ENCODE measurements at places on chromosomes 7 and 10.

DNA sequence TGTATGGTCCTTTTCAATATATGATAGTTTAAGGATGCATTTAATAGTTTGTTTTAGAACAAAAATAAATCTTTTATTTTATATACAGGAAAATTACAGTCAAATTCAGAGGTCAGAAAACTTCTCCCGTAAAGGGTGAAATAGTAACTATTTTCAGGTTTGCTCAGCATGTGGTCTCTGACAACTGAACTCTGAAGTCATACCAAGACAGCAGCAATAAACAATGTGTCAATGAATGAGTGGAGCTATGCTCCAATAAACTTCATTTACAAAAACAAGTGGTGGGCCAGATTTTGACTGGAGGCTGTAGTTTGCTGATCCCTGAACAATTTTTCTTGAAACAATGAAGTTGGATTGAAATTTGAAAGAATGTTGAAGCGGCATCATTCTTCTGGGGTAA is 123.6 kb downstream of the ZNF248 start:
- H3K4me1 ChIP-seq: no peaks in the 10 kb centered on the region
- no peak overlapping the region for H3K27ac ChIP-seq
- DNase-seq: no peak

GRCh38 chr7:27532314-27532713 is 130.4 kb downstream of the HIBADH start:
- H3K27me3 ChIP-seq: no peaks in the 10 kb centered on the region
- peaks cover 6% of the 10 kb centered on the region for H3K36me3 ChIP-seq
- H3K27ac ChIP-seq: no peak overlapping the region
- no peak for DNase-seq

DNA sequence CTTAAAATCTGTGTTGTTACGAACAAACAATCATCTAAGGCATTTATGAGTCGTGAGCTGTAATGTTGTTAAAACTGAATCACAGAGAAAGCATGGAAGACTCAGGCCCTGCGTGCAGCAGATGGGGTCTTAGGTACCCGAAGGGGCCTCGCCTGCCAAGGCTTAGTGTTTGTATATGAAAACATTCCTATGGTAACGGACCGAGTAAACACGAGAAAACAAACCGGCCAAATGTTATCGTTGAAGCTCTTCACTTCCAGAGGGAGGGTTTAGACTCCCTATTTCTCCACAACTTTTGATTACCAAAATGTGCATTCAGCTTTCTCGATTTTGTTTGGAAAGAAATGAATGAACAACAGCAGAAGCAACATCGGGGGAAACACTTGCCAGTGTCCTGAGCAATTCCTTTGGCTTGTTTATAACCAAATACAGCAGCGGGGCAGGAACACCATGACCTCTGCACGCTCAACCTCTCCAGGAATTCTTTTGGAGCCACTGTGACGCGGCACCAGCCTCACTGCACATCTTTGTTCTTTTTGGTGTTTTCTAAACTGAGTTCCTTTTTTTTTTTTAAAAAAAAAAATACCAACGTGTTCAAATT is 121.6 kb upstream of the KLF6 start:
- no peak overlapping the region for H3K4me3 ChIP-seq
- no peak overlapping the region for H3K27ac ChIP-seq
- no peak for DNase-seq

- no peaks in the 10 kb centered on the region for H3K36me3 ChIP-seq
- no peaks in the 10 kb centered on the region for H3K27me3 ChIP-seq
- H3K27ac ChIP-seq: peak overlapping the region; percentile 17
- DNase-seq: no peak
- H3K4me1 ChIP-seq: peaks cover 45% of the 10 kb centered on the region
Observed at GRCh38 chr7:29208410-29209250, 14.1 kb downstream of the CHN2 start.

DNA sequence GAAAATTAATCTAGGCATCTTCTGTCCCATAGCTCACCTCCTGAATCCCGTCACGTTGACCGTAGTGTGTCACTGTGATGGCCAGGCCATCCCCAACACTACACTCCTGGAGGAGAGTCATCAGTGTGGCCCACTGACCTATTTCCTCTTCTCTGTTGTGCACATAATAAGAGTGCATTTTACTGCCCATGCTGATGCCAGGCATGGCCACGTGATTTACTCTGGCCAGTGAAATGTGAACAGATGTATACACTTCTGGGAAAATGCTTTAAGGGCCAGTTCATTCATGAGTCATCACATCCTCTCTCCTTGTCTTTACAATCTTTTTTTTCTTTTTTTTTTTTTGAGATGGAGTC is 101.9 kb upstream of the PIP4K2A start:
- no peak overlapping the region for H3K4me3 ChIP-seq
- no peaks in the 10 kb centered on the region for H3K36me3 ChIP-seq
- DNase-seq: no peak
- H3K27ac ChIP-seq: no peak overlapping the region
- H3K4me1 ChIP-seq: peaks cover 3% of the 10 kb centered on the region

- no peak overlapping the region for H3K4me3 ChIP-seq
- no peak overlapping the region for H3K27ac ChIP-seq
- H3K4me1 ChIP-seq: no peaks in the 10 kb centered on the region
- peaks cover 4% of the 10 kb centered on the region for H3K36me3 ChIP-seq
- no peaks in the 10 kb centered on the region for H3K27me3 ChIP-seq
Observed at GRCh38 chr10:45483002-45483401, 109.0 kb downstream of the ALOX5 start.

GRCh38 chr7:92161271-92161670 is 17.7 kb downstream of the LRRD1 start:
- no peaks in the 10 kb centered on the region for H3K4me1 ChIP-seq
- no peak overlapping the region for H3K27ac ChIP-seq
- DNase-seq: no peak
- H3K4me3 ChIP-seq: no peak overlapping the region
- no peaks in the 10 kb centered on the region for H3K36me3 ChIP-seq

- no peak overlapping the region for H3K4me3 ChIP-seq
- no peak for DNase-seq
- H3K4me1 ChIP-seq: no peaks in the 10 kb centered on the region
- no peaks in the 10 kb centered on the region for H3K27me3 ChIP-seq
- no peaks in the 10 kb centered on the region for H3K36me3 ChIP-seq
Observed at GRCh38 chr10:51620131-51620530, 79.3 kb downstream of the CSTF2T start.

DNA sequence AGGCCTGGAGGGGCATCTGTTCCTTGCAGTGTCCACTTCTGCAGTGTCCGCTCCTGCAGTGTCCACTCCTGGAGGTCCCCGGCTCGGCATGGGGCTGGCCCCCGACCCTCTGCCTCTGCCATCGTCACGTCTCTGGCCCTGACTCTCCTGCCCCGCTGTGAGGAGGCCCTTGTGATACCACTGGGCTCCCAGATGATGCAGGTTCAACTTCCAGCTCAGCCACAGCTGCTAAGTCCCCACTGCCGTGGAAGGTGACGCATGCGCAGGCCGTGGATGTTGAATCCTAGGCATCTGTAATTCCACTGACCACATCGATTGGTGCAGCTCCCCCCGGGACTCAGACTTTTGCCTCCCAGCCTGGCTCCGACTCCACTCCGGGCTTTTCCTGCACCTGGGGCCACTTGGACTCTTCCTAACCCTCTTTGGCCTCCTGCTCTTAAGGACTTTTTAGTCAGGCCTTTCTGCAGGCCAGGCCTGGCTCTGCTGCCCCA is 95.1 kb downstream of the GLRX3 start:
- no peaks in the 10 kb centered on the region for H3K27me3 ChIP-seq
- no peak overlapping the region for H3K4me3 ChIP-seq
- H3K27ac ChIP-seq: no peak overlapping the region

DNA sequence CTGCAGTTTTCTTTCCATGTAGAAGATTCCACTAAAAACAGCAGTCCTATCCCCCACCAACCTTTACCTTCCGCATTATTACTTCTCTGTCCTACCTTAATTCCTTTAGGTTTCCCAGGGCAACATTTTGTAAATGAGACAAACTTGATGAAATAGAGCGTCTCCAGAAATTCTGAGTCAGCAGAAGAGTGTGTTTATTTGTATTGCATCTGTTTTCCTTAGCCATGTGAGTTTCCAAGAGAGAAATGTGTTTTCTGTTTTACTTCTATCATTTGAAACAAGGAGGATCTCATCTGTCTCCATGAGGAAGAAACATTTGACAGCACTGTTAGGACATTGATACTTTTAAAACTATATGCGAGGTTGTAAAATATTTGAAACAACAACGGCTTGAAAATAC is 244.2 kb upstream of the PLXDC2 start:
- H3K27me3 ChIP-seq: no peaks in the 10 kb centered on the region
- H3K4me1 ChIP-seq: no peaks in the 10 kb centered on the region
- no peak overlapping the region for H3K4me3 ChIP-seq
- DNase-seq: no peak
- H3K36me3 ChIP-seq: no peaks in the 10 kb centered on the region

DNA sequence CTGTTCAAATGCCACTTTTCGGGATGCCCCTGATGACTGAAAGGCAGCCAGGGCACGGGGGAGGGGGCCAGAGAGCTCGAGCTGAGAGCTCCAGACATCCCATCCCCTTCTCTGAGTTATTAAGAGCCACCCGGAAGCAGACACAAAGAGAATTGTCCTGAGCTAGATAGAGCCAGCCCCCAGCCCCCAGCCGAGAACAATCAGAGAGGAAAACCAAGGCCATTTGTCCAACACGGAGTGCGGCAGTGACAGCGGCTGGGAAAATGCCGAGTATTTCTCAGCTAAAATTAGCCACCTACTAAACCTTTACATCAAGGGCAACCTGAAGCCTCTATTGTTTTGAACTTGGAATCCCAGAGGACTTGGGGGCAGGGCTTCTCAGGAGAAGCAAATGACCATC is 51.0 kb downstream of the UNC5B start:
- no peak overlapping the region for H3K27ac ChIP-seq
- H3K27me3 ChIP-seq: no peaks in the 10 kb centered on the region
- no peaks in the 10 kb centered on the region for H3K4me1 ChIP-seq
- H3K4me3 ChIP-seq: no peak overlapping the region
- H3K36me3 ChIP-seq: no peaks in the 10 kb centered on the region

DNA sequence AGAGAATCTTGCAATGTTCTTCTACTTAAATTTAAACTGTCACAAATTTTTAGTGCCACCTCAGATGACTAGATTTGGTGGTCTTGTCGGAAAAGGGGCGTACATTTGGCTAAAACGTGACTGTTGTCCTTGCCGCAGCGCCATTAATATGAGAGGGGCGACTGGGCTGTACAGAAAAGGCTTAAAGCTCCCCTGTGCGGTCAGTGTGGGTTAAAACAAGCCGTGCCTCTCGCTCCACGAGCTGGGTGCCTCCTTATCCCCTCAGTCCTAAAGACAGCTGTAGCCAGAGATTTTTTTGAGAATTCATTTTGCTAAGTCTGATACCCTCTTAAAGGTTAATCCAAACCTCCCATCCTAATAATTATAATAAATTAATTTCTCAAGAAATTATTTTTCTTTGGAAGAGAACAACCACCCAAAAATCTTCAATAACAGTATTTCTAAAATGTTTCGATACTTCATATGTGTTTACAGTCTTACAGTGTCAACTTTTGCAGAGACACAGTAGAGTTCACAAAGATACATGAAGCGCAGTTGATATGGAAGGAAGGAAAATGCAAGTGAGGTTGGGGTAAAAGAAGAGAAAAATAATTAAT is 68.6 kb downstream of the C7orf25 start:
- no peak overlapping the region for H3K27ac ChIP-seq
- DNase-seq: no peak
- no peaks in the 10 kb centered on the region for H3K36me3 ChIP-seq
- H3K27me3 ChIP-seq: peaks cover 38% of the 10 kb centered on the region
- H3K4me3 ChIP-seq: no peak overlapping the region
- H3K4me1 ChIP-seq: no peaks in the 10 kb centered on the region

DNA sequence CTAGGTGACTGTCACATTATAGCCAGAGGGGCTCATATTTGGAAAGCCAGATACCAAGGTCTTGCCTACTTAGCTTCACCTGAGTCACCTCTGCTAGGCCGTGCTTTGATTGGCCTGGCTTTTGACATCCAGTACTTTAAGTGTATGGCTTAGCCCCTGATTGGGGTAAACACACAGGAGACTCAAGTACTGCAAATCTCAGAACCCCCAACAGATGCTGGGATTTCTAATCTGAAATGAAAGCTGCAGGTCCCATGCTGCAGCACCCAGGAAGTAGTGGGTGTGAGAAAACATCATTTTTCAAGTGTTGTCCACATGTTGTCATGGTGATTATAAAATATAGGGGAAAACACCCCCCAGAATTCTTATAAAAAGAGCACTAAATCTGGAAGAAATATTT is 76.2 kb downstream of the WIPF3 start:
- DNase-seq: no peak
- H3K27ac ChIP-seq: no peak overlapping the region
- no peak overlapping the region for H3K4me3 ChIP-seq
- H3K36me3 ChIP-seq: no peaks in the 10 kb centered on the region
- H3K27me3 ChIP-seq: peaks cover 56% of the 10 kb centered on the region

GRCh38 chr7:28725045-28725642 is 233.0 kb downstream of the TRIL start:
- H3K36me3 ChIP-seq: no peaks in the 10 kb centered on the region
- H3K4me1 ChIP-seq: no peaks in the 10 kb centered on the region
- peaks cover 4% of the 10 kb centered on the region for H3K27me3 ChIP-seq
- H3K27ac ChIP-seq: no peak overlapping the region

GRCh38 chr10:78651287-78651686 is 417.5 kb upstream of the ZMIZ1 start:
- H3K4me1 ChIP-seq: no peaks in the 10 kb centered on the region
- no peak overlapping the region for H3K4me3 ChIP-seq

DNA sequence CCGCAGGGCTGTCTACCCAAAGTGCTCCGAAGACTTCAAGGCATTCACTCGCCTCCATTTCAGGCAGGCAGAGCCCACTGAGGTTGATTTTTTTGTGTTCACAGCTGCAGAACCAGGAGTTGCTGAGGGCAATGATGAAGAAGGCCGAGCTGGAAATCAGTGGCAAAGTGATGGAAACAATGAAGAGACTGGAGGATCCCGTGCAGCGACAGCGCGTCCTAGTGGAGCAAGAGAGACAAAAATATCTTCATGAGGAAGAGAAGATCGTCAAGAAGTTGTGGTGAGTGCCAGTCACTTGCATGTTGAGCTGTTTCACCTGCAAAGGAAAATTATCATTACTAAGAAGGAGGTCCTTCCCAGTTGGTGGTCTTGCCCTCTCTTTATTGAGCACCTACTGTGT is 210.5 kb downstream of the ARHGAP21 start:
- no peaks in the 10 kb centered on the region for H3K36me3 ChIP-seq

DNA sequence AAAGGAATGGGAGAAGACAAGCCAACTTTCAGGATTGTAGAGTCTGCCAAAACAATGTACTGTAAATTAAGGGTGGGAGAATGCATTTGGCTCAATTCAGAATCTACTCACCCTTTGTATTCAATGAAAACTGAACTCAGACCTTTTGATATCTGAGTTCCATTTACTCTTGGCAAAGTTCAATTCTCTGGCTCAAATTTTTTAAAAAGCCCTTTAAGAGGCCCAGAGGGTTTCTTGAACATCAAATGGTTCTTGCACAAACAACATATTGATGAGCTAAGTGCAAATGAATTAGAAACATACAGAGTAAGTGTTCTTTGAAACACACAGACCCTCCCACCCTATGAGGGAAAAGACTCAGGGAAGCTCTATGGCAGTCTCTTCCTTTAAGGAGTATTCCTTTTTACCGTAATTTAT is 5.2 kb upstream of the XPNPEP1 start:
- peaks cover 14% of the 10 kb centered on the region for H3K4me1 ChIP-seq
- H3K36me3 ChIP-seq: no peaks in the 10 kb centered on the region
- H3K27me3 ChIP-seq: no peaks in the 10 kb centered on the region
- no peak overlapping the region for H3K27ac ChIP-seq
